ENCODE measurements at places on chromosomes 7 and 10. TPM values are rescaled to one million over a fixed set of nuclear protein-coding genes. Genes with fewer than 3 reads are reported as not detected.

Gene CLCN1
- total RNA-seq: not detected

Gene NANOS1
- 8.7 TPM for total RNA-seq

Gene FAM24B
- total RNA-seq: not detected

Gene TAS2R4
- 0.16 TPM for total RNA-seq

Gene GPR26
- total RNA-seq: not detected

Gene SPDYE5
- not detected for total RNA-seq

Gene NAT16
- not detected for total RNA-seq

Gene INA
- 0.36 TPM for total RNA-seq

Gene COL28A1
- not detected for total RNA-seq

Gene RAB11FIP2
- total RNA-seq: 8.1 TPM

Gene POLR1F
- total RNA-seq: 11.4 TPM

Gene ZC3HAV1L
- 16.2 TPM for total RNA-seq

Gene CRHR2
- not detected for total RNA-seq

Gene FGL2
- total RNA-seq: 0.97 TPM

Gene PLXNA4
- total RNA-seq: 9.2 TPM

Gene MAT1A
- total RNA-seq: not detected

Gene NPSR1
- not detected for total RNA-seq

Gene ACBD7
- total RNA-seq: 0.16 TPM

Gene EVX1
- not detected for total RNA-seq

Gene PRPS1L1
- not detected for total RNA-seq

Gene IDI2
- total RNA-seq: not detected

All from cardiac atrium fibroblast (primary cell).